ENCODE measurements at places on chromosomes 1 and 21.

DNA sequence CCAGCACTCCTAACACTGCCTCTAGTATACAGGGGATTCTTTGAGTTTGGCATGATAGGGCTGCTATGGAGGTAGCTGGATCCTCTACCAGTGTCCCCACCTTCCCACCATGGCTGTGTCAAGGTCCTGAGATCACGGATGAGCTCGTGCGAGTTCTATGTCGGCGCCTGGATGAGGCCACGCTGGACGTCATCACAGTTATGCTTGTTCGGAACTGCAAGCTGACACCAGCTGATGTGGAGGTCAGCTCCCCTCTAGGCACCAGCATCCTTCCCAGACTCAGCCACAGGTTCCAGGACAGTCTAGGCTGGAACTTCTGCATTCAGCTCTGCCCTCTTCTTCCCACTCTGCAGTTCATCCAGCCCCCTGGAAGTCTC, 15.2 kb downstream of the HYI start:
- H3K36me3 ChIP-seq: no peaks in the 10 kb centered on the region
- no peak overlapping the region for H3K27ac ChIP-seq
- H3K4me3 ChIP-seq: no peak overlapping the region
- no peaks in the 10 kb centered on the region for H3K4me1 ChIP-seq
- no peak for DNase-seq
- no peaks in the 10 kb centered on the region for H3K27me3 ChIP-seq

- H3K27ac ChIP-seq: no peak overlapping the region
- no peaks in the 10 kb centered on the region for H3K27me3 ChIP-seq
- no peak for DNase-seq
Observed at GRCh38 chr1:75174031-75174760, 40.0 kb downstream of the LHX8 start.

DNA sequence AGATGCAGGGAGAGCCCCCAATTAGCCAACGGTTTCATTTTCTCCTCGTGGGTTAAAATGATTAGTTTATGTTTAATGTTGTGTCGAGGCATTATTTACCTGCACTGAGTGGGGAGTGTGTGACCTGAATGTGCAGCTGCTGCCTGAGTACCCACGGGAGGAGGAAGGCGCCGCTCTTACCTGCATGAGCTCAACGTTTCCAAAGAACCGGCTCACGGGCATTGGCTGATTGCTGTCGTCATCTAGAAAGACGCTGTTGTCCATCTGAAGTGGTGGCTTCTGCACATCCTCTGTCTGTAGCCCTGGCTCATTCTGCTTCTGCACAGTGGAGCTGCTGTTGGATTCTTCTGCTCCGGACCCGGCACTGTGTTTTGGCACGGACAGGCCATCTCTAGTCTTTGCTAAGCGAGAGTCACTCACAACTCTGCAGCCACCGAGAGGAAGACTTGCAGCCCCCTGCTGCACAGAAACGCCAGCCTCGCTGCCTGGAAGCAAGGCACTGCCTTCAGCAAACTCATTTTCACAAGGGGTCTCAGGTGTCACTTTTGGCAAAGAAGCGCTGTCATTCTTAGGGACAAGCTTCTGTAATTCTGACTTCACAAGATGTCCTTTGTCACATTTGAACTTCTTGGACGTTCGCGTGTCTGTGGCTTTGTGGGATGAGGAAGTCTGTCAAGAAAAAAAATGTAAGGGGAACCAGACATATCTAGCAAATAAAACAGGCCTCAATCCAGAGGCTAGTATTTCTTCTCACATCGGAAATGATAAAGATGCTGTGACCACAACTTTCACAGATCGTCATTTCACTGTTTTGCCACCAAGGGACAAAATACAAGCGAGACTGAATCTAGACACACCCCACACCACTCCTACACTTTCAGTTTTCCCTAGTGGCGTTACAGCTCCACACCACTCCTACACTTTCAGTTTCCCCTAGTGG, 9.4 kb downstream of the C1orf174 start:
- peaks cover 12% of the 10 kb centered on the region for H3K36me3 ChIP-seq
- DNase-seq: no peak
- no peaks in the 10 kb centered on the region for H3K4me1 ChIP-seq

DNA sequence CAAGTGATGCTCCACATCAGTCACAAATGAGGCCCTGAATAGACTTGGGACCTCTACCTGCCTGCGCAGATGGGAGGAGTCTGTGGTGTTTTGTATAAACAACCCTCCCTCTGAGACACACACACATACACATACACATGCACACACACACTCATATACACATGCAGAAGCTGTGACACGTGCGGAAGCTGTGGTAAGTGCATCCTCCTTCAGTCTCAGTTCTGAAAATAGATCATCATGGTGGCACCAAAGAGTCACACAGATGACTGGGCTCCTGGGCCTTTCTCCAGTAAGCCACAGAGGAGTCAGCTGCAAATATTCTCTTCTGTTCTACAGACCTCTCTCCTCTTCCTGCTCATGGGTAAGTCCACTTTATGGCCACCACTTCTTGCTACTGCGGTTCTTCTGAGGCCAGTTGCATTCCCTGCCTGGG, at the start of gene LY9:
Gene LY9, plus strand, starts transcription at position 224 of the 433 bp plus-strand sequence. Its CDS starts 14 bp downstream, at position 238.
- H3K4me1 ChIP-seq: no peaks in the 10 kb centered on the region
- H3K36me3 ChIP-seq: no peaks in the 10 kb centered on the region
- no peak within 1 kb of the TSS for H3K4me3 ChIP-seq

- H3K27ac ChIP-seq: no peak overlapping the region
- no peak for DNase-seq
- no peaks in the 10 kb centered on the region for H3K36me3 ChIP-seq
- no peaks in the 10 kb centered on the region for H3K4me1 ChIP-seq
- H3K27me3 ChIP-seq: no peaks in the 10 kb centered on the region
- no peak overlapping the region for H3K4me3 ChIP-seq
Observed at GRCh38 chr1:180585994-180586359, 27.2 kb downstream of the OVAAL start.

GRCh38 chr1:107572674-107573211, 392.2 kb downstream of the VAV3 start:
- no peaks in the 10 kb centered on the region for H3K27me3 ChIP-seq
- no peak overlapping the region for H3K27ac ChIP-seq
- H3K36me3 ChIP-seq: no peaks in the 10 kb centered on the region
- no peak overlapping the region for H3K4me3 ChIP-seq
- H3K4me1 ChIP-seq: no peaks in the 10 kb centered on the region

GRCh38 chr1:185487936-185488335, 170.9 kb upstream of the IVNS1ABP start:
- no peaks in the 10 kb centered on the region for H3K36me3 ChIP-seq
- H3K27me3 ChIP-seq: no peaks in the 10 kb centered on the region
- H3K4me1 ChIP-seq: no peaks in the 10 kb centered on the region
- DNase-seq: no peak

- H3K36me3 ChIP-seq: no peaks in the 10 kb centered on the region
- H3K27ac ChIP-seq: no peak overlapping the region
- no peak overlapping the region for H3K4me3 ChIP-seq
Observed at GRCh38 chr1:227780101-227781044, 35.1 kb upstream of the PRSS38 start.

DNA sequence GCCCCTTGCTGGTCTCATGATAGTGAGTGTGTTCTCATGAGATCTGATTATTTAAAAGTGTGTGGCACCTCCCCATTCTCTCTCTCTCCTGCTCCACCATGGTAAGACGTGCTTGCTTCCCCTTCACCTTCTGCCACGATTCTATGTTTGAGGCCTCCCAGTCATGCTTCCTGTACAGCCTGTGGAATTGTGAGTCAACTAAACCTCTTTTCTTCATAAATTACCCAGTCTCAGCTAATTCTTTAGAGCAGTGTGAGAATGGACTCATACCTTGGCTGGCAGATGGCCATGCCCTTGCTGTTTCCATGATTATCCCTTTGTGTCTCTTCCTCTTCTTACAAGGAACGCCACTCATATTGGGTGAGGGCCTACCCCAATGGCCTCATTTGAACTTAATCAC, 40.3 kb downstream of the PSMG1 start:
- H3K36me3 ChIP-seq: no peaks in the 10 kb centered on the region
- H3K4me3 ChIP-seq: no peak overlapping the region
- no peaks in the 10 kb centered on the region for H3K27me3 ChIP-seq
- 0 out of 2 replicates have a peak, but pooled peaks cover 5% of the 10 kb centered on the region for H3K4me1 ChIP-seq

Data from GM23338 (cell line).